ENCODE measurements at places on chromosomes 3 and 15.

DNA sequence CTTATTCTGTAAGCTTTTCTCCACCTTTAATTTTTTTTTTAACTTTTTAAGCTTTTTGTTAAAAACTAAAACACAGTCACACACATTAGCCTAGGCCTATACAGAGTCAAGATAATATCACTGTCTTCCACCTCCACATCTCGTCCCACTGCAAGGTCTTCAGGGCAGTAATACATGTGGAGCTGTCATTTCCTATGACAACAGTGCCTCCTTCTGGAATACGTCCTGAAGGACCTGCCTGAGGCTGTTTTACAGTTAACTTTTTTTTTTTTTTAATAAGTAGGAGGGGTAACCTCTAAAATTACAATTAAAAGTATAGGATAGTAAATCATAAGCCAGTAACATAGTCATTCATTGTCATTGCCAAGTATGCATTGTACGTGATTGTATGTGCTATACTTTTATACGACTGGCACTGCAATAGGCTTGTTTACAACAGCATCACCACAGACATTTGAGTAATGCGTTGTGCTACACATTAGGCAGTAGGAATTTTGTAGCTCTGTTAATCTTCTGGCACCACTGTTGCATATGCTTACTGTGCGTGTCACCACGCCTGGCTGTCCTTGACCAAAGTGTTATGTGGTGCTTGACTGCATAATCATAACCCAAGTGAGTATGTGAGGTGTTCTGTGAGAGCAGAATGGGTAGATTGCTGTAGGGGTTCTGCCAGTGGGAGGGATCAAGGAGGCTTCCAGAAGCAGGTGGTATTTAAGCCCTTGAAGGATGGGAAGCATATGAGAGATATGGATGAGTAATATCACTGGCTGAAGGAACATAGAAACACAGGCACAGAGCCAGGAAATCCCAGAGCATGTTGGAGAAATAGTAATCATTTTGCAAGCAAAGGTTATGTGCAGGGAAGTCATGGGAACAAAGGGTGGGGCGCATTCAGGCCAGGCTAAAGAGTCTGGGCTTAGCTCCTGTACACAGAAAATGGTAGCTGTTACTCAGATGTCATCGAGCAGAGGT is 18.3 kb downstream of the FBXO22 start:
- DNase-seq: peak; percentile 81

DNA sequence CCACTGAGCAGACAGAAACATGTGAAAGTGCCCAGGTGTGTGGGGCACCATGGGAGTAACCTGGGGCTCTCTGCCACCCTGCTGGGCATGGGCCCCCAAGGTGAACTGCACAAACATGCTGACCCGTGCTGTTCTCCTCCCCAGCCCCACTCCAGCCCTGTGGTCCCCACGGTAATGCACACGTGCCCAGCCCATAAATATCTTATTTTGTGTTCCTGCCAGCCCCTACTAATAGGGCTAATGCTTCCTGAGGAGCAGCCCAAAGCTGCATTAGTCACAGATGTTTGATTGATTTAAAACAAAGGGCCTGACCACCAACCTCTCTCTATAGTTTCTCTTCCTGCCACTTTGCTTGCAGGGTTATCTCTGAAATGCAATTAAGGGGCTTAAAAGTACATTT is 95.4 kb downstream of the ABHD5 start:
- no peak for DNase-seq

GRCh38 chr15:39595338-39596221 is 14.7 kb downstream of the THBS1 start:
- DNase-seq: peak; percentile 78

DNA sequence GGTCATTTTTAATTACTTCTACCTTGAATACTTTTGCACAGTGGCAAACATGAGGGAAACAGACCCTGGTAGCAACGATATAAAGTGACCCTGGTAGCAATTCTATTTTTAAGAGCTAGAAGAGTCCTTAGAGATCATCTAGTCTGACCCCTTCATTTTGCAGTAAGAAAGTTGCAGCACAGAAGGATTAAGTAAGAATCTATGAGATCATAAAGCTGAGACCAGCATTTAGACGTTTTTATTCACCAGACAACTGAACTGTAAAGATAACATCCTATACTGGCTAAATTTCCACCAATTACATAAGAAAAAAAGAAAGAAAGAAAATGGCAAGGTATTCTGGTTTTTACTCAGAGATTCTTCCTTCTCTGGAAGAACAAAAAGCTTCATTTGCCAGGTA is 49.9 kb downstream of the LRRFIP2 start:
- no peak for DNase-seq

DNA sequence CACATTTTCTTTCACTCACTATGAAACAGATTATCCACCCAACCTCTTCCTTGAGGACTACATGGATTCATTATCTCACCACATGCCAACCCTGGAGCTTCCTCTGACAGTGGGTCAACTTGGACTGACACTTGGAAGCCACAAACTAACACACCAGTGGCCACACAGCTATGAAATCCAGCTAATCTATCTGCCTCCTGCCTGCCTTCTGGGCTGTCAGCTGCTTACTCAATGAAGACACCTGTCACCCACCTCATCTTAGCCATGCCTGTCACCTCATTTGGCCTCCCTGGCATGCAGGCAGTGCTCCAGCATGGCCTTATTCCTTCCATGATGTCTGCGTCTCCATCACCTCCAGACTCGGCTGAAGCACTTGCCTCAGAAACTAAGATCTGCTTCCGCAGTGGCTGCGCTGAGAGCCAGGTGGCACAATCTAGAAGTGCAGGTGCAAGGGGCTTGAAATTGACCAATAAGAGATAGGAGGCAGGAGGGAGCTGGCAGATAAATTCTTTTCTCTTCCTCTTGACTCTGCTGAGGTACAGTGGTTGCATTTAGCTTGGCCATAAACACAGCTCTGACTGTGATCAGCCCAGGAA is 105.2 kb upstream of the RNF7 start:
- DNase-seq: no peak

- DNase-seq: no peak
Observed at GRCh38 chr3:128182656-128183055, 29.4 kb downstream of the EEFSEC start.
